ENCODE measurements at places on chromosomes 6 and 20. TPM values are rescaled to one million over a fixed set of nuclear protein-coding genes. Genes with fewer than 3 reads are reported as not detected.

GRCh38 chr6:125231133-125231532 is 70.6 kb downstream of the HDDC2 start:
- H3K36me3 ChIP-seq = no peaks in the 10 kb centered on the region
- H3K27ac ChIP-seq = no peak overlapping the region
- no peak overlapping the region for H3K4me3 ChIP-seq
- no peak for DNase-seq
- H3K4me1 ChIP-seq = peaks cover 6% of the 10 kb centered on the region

- peak overlapping the region; percentile 18 for H3K27ac ChIP-seq
- H3K36me3 ChIP-seq = no peaks in the 10 kb centered on the region
- no peak overlapping the region for H3K4me3 ChIP-seq
- no peak for DNase-seq
- peaks cover 17% of the 10 kb centered on the region for H3K4me1 ChIP-seq
These were observed 23.9 kb upstream of the SPTLC3 start for GRCh38 chr20:12984863-12985262.

The EYA2 gene
- 0.30 TPM for total RNA-seq

GRCh38 chr6:143673669-143674068 is 4.1 kb upstream of the PHACTR2 start:
- H3K36me3 ChIP-seq = no peaks in the 10 kb centered on the region
- peak overlapping the region; percentile 81 for H3K27ac ChIP-seq
- DNase-seq = peak; percentile 84
- peaks cover 52% of the 10 kb centered on the region for H3K4me1 ChIP-seq
- H3K4me3 ChIP-seq = no peak overlapping the region

GRCh38 chr6:144919560-144919959 is 634.4 kb downstream of the UTRN start:
- H3K27me3 ChIP-seq = no peaks in the 10 kb centered on the region
- H3K4me3 ChIP-seq = no peak overlapping the region
- no peak for DNase-seq
- no peaks in the 10 kb centered on the region for H3K4me1 ChIP-seq
- no peaks in the 10 kb centered on the region for H3K36me3 ChIP-seq
